CD4-positive, alpha-beta T cell treated with Interleukin-21 for 1 hour (primary cell): ENCODE measurements at places on chromosomes 12 and 14.

- DNase-seq, result no peak
These were observed 10.4 kb downstream of the LTBR start for GRCh38 chr12:6394398-6394797.

DNA sequence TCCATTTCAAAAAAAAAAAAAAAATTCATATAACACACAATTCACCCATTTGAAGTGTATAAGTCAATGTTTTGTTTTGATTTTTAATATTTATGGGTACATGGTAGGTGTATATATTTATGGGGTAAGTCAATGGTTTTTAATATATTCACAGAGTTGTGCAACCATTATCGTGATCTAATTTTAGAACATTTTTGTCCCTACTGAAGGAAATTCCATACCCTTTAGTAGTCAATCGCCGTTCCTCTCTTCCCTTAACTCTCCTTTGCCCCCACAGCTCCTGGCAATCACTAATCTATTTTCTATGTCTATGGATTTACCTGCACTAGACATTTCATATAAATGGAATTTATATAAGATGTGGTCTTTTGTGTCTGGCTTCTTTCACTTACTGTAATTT is 92.8 kb downstream of the TRAFD1 start:
- no peak for DNase-seq

- no peak for DNase-seq
These were observed 36.8 kb downstream of the SLC5A8 start for GRCh38 chr12:101173197-101173749.

- no peak for DNase-seq
These were observed 626.0 kb upstream of the SEL1L start for GRCh38 chr14:82159624-82160023.

- DNase-seq, result no peak
These were observed 55.5 kb downstream of the CHGA start for GRCh38 chr14:92978229-92979021.

DNA sequence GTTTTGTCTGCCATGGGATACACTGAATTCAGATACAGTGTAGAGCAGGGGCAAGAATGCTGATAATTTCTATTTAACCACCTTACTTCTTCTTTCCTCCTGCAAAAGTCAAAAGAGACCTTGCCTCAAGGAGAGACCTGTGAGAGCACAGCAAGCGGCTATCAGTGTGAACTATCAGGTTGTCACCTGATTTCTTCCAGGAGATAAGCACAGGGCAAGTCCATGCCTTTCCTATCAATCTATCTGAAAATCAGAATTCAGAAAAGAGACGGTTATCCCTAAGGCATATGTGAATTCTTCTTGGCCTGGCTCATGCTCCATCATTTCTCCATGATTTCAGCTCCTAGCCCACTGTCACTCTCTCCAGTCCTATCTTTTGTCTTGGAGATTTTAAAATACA is 128.9 kb upstream of the CCND2 start:
- no peak for DNase-seq

DNA sequence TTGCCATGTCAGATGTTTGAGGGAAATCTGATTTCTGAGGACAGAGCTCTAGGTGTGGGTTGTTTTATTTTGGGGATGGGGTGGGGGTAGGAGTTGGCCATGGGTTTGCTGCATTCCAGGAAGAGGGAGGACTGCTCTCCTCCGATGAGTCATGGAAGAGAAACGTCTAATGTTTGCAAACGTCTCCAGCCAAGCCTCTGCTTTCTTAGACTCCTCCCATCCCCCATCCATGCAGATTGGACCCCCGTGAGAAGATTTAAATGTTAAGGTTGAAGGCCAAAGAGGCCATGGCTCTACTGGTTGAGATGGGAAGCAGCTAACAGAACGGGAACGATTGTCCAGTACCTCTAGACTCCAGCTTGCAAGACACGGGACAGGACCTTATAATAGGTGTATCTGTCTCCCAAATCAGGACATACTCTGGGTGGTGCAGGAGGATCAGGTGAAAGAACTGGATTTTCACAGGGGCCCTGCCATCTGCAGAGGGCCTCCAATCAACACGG is 11.4 kb upstream of the ATP2A2 start:
- no peak for DNase-seq

GRCh38 chr12:47867495-47867941 is 37.3 kb downstream of the VDR start:
- DNase-seq, result no peak

DNA sequence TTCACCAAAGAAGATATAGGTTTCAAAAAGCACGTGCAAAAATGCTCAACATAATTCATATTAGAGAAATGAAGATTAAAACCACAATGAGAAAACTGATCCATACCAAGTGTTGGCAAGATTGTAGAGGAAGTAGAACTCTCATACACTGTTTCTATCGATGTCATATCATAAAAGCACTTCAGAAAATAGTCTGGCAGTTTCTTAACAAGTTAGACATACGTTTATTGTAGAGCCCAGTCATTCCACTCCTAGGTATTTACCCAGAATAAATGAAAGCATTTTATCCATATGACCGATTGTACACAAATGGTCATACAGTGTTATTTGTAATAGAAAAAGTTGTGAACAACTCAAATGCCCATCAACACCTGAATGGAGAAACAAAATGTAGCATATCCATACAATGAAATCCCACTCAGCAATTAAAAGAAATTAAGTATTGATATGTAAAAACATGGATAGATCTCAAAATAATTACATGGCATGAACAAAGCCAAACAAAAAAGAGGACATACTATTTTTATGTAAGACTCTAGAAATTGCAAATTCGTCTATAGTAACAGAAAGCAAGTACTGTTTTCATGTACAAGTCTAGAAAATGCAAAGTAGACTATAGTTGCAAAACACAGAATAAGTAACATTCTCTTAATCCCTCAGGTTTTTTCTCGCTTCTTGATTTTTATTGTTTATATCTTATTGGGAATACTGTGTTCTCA is 41.0 kb downstream of the USP15 start:
- no peak for DNase-seq

GRCh38 chr12:14868916-14869506 is 16.6 kb downstream of the MGP start:
- no peak for DNase-seq

GRCh38 chr12:3964439-3964838 is 91.2 kb upstream of the PARP11 start:
- no peak for DNase-seq

DNA sequence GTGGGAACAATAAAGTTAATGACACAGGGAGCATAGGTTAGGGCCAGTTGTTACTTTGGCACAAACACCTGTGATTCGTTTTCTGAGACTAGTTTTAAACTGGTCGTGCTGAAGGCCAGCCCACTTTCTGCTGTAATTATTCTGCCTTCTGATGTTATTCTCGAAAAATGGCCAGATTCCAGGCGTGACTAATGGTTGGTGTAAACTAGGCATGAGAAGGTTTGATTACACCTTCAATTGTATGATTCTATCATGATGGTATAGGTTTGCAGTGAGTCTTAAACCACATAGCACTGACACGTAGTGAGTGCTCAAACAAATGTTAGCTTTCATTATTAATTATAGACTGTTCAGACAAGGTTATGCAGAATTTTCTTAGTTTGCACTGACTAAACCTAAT is 39.0 kb downstream of the CKB start:
- DNase-seq, result no peak

DNA sequence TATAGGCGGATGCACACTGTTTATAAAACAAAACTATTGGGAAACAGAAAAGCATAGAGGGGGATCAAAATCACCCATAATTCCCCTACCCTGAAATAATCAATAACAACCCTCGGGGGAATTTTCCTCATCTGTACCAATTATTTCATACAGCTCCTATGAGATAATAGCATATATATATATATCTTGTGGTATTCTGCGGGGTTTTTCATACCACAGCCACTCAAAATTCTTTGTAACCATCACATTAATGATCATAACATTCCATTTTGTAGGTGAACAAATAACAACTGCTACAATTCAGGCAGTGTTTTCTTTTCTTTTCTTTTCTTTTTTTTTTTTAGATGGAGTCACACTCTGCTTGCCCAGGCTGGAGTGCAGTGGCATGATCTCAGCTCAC is 35.3 kb downstream of the P2RX7 start:
- no peak for DNase-seq

DNA sequence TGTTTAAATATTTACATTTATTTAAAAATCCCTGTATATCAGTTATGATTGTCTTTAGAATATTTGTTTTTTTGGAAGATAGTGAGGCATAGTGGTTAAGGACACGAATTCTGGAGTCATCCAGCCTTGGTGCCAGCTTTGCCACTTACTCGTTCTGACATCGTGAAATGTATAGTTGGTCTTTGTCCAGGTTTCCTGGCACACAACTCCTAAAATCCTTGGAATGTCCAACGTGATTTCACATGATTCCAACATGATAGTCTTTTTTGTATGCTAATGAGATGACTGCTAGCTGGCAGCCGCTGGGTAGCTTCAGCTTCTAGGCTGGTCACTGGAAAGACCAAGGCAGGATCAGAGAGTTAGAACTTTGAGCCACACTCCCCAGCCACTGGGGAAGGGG is 64.8 kb downstream of the PRICKLE1 start:
- DNase-seq, result no peak

DNA sequence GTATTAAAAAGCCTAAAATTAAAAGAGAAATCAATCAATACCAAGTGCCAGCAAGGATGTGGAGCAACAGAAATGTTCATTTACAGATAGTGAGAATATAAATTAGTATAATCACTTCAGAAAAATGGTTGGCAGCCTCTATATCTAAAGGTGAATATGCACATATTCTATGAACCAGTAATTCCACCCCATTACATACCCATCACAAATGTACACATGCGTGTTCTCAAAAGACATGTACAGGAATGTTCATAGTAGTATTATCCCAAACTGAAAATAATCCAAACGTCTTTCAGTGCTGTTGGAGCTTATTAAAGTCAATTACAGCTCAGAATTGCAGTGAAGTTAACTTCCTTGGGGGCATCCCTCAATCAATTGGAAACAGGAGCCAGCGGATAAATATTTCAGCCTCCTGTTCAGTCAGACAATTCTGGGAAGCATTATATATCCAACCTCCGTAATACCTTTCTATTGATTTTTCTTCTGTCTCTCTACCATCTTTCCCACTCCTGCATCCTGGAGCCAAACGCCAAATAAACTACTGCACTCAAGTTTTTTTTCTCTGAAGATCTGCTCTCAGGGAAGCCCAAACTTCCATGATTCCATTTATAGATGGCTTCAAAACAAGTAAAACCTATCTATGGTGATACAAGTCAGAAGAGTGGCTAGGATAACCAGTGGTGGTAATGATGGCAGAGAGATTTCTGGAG is 45.0 kb upstream of the OR5AU1 start:
- no peak for DNase-seq

- no peak for DNase-seq
These were observed at the start of gene DAO for GRCh38 chr12:108879615-108880254. Gene DAO, plus strand, starts transcription at chr12:108880092. Its CDS starts 4,915 bp downstream, at chr12:108885007.

GRCh38 chr14:95192311-95192710 is 35.0 kb upstream of the DICER1 start:
- DNase-seq, result no peak

GRCh38 chr14:106846218-106846617 is 1319.8 kb downstream of the TMEM121 start:
- no peak for DNase-seq

DNA sequence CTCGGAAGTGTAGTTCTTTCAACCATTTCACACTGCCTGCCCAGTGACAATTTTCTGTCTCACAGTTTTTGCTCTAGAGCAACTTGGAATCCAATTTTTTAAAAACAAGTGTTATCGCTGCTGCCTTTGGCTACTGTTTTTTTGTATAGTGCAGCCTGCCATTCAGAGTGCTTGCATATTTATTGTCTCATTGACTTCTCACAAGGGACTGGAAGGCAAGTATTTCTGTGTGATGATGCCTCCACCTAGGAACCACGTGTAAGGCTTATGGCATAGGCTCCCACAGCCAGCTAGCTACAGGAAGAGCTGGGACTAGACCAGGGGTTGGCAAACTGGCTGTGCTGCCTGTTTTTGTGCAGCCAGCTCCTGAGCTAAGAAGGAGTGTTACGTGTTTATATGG is 903 bp downstream of the PARPBP start:
- no peak for DNase-seq

GRCh38 chr12:84413656-84414055 is 498.9 kb downstream of the SLC6A15 start:
- no peak for DNase-seq

GRCh38 chr12:42097971-42098370 is 46.7 kb downstream of the GXYLT1 start:
- peak; percentile 74 for DNase-seq

- no peak for DNase-seq
These were observed 18.6 kb downstream of the GPRC5A start for GRCh38 chr12:12909995-12910420.

DNA sequence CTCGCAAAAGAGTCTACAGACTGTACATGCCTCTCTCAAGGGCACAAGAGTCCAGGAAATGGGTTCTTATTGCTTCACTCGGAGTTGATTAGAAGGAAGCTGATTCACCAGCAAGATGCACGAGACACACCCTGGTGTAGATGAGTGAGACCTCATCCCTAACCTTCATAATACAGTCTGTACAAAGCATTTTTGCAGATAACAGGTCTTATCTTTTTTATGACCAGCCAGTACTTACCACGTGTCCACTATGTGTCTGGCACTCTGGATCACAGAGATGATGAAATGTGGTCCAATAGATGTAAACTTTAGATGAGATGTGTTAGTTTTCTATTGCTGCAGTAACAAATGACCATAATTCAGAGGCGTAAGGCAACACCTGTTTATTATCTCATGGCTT is 53.4 kb upstream of the PWP1 start:
- no peak for DNase-seq

DNA sequence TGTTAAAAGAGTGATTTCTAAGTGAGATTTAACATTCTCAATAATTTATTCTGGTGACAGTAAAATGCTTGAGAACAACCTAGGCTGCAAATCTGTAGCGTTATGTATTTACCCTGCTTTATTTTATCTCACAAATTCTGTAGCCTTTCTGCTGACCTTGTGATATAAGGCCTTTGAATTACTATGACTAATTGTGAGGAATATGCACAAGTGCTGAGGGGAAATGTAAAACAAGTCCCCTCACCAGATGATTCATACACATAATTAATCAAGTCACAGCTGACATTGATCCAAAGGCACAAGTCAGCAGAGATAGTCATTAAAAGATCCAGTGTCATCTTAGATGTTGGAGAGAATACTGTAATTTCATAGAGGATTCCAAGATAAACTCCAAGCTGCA is 992.7 kb upstream of the USP15 start:
- no peak for DNase-seq

DNA sequence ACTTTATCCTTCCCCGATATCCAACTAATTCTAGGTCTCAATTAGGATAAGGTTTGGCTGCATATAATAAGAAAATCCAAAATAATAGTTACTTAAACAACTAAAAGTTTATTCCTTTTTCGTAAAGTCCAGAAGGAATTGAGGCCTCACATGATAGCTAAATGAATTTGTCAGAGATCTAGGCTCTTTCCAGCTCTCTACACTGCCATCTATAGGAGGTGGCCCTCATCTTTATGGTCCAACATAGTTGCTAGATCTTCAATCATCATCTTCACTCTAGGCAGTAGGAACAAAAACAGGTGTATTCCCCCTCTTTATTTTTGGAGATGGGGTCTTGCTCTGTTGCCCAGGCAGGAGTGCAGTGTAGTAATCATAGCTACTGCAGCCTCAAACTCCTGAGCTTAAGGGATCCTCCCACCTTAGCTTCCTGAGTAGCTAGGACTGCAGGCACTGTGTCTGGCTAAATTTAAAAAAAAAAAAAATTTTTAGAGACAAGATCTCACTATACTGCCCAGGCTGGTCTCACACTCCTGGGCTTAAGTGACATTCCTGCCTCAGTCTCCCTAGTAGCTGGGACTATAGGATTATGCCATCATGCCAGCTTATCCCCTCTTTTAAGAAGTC is 46.5 kb upstream of the SAV1 start:
- peak; percentile 21 for DNase-seq
